ENCODE measurements at places on chromosomes 7 and 10.

GRCh38 chr10:64306729-64307327, 785.6 kb downstream of the REEP3 start:
- no peaks in the 10 kb centered on the region for H3K27me3 ChIP-seq
- no peak for DNase-seq
- H3K36me3 ChIP-seq, result no peaks in the 10 kb centered on the region
- H3K4me1 ChIP-seq, result no peaks in the 10 kb centered on the region
- H3K4me3 ChIP-seq, result no peak overlapping the region

DNA sequence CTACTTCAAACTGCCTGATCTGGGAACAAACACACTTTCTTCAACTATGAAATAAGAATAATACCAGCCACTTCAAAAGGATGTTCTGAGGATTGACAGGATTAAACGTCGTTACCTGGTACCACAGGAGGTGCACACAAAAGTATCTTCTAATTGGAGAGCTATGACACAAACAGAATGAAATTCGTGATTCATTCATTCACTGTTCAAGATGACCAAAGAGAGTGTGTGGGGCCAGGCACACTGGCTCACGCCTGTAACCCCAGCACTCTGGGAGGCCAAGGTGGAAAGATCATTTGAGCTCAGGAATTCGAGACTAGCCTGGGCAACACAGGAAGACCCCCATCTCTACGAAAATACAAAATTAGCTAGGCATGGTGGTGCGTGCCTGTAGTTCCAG, 50.9 kb downstream of the SFMBT2 start:
- no peaks in the 10 kb centered on the region for H3K4me1 ChIP-seq
- no peak for DNase-seq
- no peaks in the 10 kb centered on the region for H3K27me3 ChIP-seq
- no peak overlapping the region for H3K27ac ChIP-seq

GRCh38 chr7:36763132-36763816, 39.0 kb upstream of the AOAH start:
- no peaks in the 10 kb centered on the region for H3K36me3 ChIP-seq
- H3K27ac ChIP-seq, result no peak overlapping the region
- H3K4me1 ChIP-seq, result peaks cover 25% of the 10 kb centered on the region
- no peaks in the 10 kb centered on the region for H3K27me3 ChIP-seq
- H3K4me3 ChIP-seq, result no peak overlapping the region
- no peak for DNase-seq

- no peak overlapping the region for H3K4me3 ChIP-seq
- H3K4me1 ChIP-seq, result no peaks in the 10 kb centered on the region
- no peak for DNase-seq
- peaks cover 5% of the 10 kb centered on the region for H3K27me3 ChIP-seq
Measured at GRCh38 chr7:50022451-50022850, 70.6 kb downstream of the ZPBP start.

- no peaks in the 10 kb centered on the region for H3K4me1 ChIP-seq
- H3K27me3 ChIP-seq, result no peaks in the 10 kb centered on the region
- no peak overlapping the region for H3K4me3 ChIP-seq
- no peaks in the 10 kb centered on the region for H3K36me3 ChIP-seq
- DNase-seq, result no peak
Measured at GRCh38 chr10:18162021-18162627, 21.9 kb downstream of the CACNB2 start.

GRCh38 chr10:87585565-87586514, 73.8 kb upstream of the PAPSS2 start:
- H3K27ac ChIP-seq, result no peak overlapping the region
- no peaks in the 10 kb centered on the region for H3K36me3 ChIP-seq
- peaks cover 4% of the 10 kb centered on the region for H3K27me3 ChIP-seq
- no peaks in the 10 kb centered on the region for H3K4me1 ChIP-seq
- H3K4me3 ChIP-seq, result no peak overlapping the region

DNA sequence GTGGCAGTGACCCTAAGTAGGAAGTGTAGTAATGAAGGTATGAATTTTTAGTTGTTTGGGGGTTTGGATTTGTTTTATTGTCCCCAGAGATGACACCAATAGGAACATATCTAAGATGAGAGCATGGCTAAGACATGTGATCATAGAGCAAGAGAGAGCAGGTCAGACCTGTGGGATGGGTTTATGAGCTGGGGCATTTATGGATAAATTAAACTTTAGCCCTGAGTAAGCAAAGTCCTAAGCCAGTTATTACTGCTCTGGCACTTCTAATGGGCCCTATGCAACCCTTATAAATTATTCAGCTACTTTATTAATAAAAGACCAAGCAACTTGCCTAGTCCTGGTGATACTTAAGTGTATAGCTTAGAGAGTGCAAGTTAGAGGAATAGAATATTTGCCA, 85.1 kb downstream of the LRRC4 start:
- H3K27ac ChIP-seq, result no peak overlapping the region
- no peaks in the 10 kb centered on the region for H3K27me3 ChIP-seq
- peaks cover 22% of the 10 kb centered on the region for H3K36me3 ChIP-seq
- no peaks in the 10 kb centered on the region for H3K4me1 ChIP-seq
- no peak overlapping the region for H3K4me3 ChIP-seq

GRCh38 chr7:94444813-94445212, 50.1 kb downstream of the COL1A2 start:
- peaks cover 4% of the 10 kb centered on the region for H3K27me3 ChIP-seq
- H3K4me1 ChIP-seq, result no peaks in the 10 kb centered on the region
- no peak overlapping the region for H3K4me3 ChIP-seq
- no peak overlapping the region for H3K27ac ChIP-seq
- no peaks in the 10 kb centered on the region for H3K36me3 ChIP-seq

GRCh38 chr10:33939892-33940291, 605.4 kb upstream of the NRP1 start:
- no peak overlapping the region for H3K4me3 ChIP-seq
- H3K27ac ChIP-seq, result no peak overlapping the region
- no peaks in the 10 kb centered on the region for H3K36me3 ChIP-seq
- peaks cover 5% of the 10 kb centered on the region for H3K27me3 ChIP-seq
- DNase-seq, result no peak

GRCh38 chr7:123972045-123972444, 47.0 kb downstream of the SPAM1 start:
- no peak overlapping the region for H3K4me3 ChIP-seq
- no peaks in the 10 kb centered on the region for H3K4me1 ChIP-seq
- no peaks in the 10 kb centered on the region for H3K36me3 ChIP-seq
- no peak for DNase-seq
- H3K27ac ChIP-seq, result no peak overlapping the region

GRCh38 chr7:107068156-107068555, 23.7 kb downstream of the PRKAR2B start:
- no peaks in the 10 kb centered on the region for H3K4me1 ChIP-seq
- no peak for DNase-seq
- H3K27ac ChIP-seq, result no peak overlapping the region
- H3K27me3 ChIP-seq, result peaks cover 10% of the 10 kb centered on the region

DNA sequence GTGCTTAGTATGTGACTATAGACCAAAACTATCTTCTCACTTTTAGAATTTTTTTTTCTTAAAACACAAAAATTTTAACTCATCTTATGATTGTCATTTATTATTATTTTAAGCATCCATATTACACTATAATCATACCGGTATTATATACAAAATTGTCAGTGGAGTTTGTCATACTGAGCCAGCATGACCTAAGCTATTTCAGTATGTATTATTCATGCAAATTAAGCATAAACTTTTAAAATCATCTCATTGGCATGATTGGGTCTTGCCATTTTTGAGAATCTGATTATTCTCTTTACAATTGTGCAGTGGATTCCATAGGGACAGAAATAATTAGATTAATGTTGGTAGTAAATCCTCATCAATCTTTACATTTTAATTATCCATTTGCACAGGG, 46.2 kb upstream of the STMP1 start:
- H3K4me1 ChIP-seq, result no peaks in the 10 kb centered on the region
- DNase-seq, result no peak
- peaks cover 91% of the 10 kb centered on the region for H3K36me3 ChIP-seq
- no peaks in the 10 kb centered on the region for H3K27me3 ChIP-seq
- no peak overlapping the region for H3K27ac ChIP-seq

DNA sequence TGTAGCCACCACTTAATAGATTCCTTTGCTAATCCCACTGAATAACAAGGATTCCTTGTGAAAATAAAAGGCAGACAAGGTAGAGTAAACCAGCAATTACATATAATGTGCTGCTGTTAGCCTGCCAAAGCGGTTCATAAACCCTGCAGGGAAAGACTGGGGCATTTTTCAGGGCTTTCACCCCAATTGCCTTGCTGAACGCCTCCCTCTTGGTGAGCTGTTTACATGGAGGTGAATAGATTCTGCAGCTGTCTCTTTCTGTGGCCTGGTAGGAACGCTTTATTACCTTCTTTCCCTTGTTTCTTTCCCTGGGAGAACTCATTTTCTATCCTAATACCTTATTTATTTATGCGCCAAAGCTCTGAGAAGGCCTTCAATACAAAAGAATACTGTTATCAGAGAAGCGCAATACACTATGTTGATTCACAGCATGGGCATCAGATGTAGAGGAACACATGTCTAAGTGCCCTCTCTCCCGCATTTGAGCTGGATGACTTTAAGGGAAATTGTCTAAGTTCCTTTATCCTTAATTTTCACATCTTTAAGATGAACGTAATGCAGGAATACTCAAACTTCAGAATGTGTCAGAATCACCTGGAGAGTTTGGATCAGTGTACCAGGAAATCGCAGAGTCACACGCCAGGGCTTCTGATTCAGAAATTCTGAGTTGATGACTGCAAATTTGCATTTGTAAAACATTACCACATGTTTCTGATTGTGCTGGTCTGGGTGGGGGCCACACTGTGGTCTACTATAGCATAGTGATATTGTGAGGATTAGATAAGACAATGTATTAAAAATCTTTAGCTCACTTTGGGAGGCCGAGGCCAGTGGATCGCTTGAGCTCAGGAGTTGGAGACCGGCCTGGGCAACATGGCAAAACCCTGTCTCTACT, 1203.8 kb downstream of the SORCS3 start:
- no peaks in the 10 kb centered on the region for H3K27me3 ChIP-seq
- no peak overlapping the region for H3K4me3 ChIP-seq
- H3K27ac ChIP-seq, result no peak overlapping the region
- H3K4me1 ChIP-seq, result no peaks in the 10 kb centered on the region
- no peak for DNase-seq

GRCh38 chr10:131059881-131060280, 251.6 kb downstream of the TCERG1L start:
- no peak overlapping the region for H3K27ac ChIP-seq
- H3K27me3 ChIP-seq, result no peaks in the 10 kb centered on the region
- no peaks in the 10 kb centered on the region for H3K4me1 ChIP-seq
- H3K36me3 ChIP-seq, result no peaks in the 10 kb centered on the region
- no peak overlapping the region for H3K4me3 ChIP-seq

- no peak overlapping the region for H3K27ac ChIP-seq
- H3K27me3 ChIP-seq, result no peaks in the 10 kb centered on the region
- H3K4me1 ChIP-seq, result no peaks in the 10 kb centered on the region
- H3K36me3 ChIP-seq, result peaks cover 62% of the 10 kb centered on the region
- DNase-seq, result no peak
- no peak overlapping the region for H3K4me3 ChIP-seq
Measured at GRCh38 chr7:104179178-104179577, 28.6 kb downstream of the ORC5 start.

DNA sequence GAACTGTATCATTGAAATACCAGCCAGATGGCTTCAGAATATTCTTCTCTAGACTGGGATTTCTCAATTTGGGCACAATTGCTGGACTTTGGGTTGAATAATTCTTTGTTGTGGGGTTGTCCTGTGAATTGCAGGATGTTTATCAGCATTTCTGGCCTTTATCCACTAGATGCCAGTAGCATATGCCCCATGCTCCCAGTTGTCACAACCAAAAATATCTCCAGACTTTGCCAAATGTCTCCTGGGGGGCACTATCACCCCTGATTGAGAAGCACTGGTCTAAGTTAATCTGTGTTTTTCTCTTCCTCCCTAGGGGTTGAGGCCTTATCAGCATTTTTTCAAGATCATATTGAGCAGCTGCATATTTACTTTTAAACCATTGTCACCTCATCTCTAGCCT, 204.9 kb upstream of the SP8 start:
- no peaks in the 10 kb centered on the region for H3K36me3 ChIP-seq
- no peaks in the 10 kb centered on the region for H3K4me1 ChIP-seq
- H3K27me3 ChIP-seq, result no peaks in the 10 kb centered on the region
- no peak for DNase-seq
- no peak overlapping the region for H3K27ac ChIP-seq

- peaks cover 37% of the 10 kb centered on the region for H3K4me1 ChIP-seq
- H3K36me3 ChIP-seq, result no peaks in the 10 kb centered on the region
- peak overlapping the region; percentile 97 for H3K27ac ChIP-seq
- H3K4me3 ChIP-seq, result peak overlapping the region; percentile 48
- H3K27me3 ChIP-seq, result no peaks in the 10 kb centered on the region
- DNase-seq, result peak; percentile 93
Measured at GRCh38 chr10:79047875-79048638, 20.7 kb upstream of the ZMIZ1 start.

DNA sequence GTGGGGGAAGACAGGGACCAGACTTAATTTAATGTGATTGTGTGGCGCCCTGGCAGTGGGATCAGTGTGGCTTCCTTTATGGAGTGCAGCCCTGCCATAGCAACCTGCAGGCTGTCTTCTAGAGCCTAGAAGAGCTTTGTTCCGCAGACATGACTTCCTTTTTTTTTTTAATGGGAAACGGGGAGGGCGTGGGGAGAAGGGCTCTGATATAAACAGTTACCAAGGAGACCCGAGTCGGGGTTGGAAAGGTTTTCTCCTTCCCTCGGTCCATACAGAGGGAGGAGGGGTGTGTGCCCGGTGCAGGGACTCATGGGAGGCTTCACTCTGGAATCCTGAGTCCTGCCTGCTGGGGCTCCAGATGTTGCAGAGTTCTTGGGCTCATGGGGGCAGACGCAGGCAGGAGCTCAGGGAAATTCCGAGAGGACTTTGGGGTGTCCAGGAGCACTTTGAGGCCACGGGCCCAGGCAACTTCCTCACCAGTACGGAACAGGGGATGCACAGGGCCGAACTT, 26.9 kb downstream of the TMEM120A start:
- H3K4me1 ChIP-seq, result no peaks in the 10 kb centered on the region
- H3K36me3 ChIP-seq, result no peaks in the 10 kb centered on the region
- H3K4me3 ChIP-seq, result no peak overlapping the region
- H3K27ac ChIP-seq, result no peak overlapping the region
- H3K27me3 ChIP-seq, result no peaks in the 10 kb centered on the region

- peak; percentile 45 for DNase-seq
- peaks cover 8% of the 10 kb centered on the region for H3K4me1 ChIP-seq
- no peak overlapping the region for H3K27ac ChIP-seq
- H3K27me3 ChIP-seq, result no peaks in the 10 kb centered on the region
- no peaks in the 10 kb centered on the region for H3K36me3 ChIP-seq
Measured at GRCh38 chr7:3092468-3092867, 48.8 kb upstream of the CARD11 start.

DNA sequence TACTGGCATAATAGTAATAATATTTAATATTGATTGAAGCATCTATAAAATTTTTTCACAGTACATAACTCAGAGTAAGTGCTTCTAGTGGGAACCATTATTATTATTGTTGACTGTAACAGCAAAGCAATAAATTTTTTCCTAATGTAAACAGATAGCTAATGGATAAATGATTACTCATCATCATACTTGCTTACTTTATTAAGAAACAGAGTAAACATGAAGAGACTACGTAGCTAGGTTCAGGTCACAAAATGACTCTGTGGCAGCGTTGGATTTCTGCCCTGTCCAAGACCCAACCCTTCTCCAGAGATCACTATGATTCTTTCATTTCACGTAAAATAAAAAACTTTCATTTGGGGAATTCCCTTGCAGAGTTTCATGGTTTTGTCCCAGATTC, 8.3 kb upstream of the ABCB5 start:
- no peak for DNase-seq
- H3K4me3 ChIP-seq, result no peak overlapping the region
- H3K4me1 ChIP-seq, result no peaks in the 10 kb centered on the region
- no peaks in the 10 kb centered on the region for H3K27me3 ChIP-seq
- no peaks in the 10 kb centered on the region for H3K36me3 ChIP-seq
